ENCODE measurements at places on chromosomes 2 and 18.

- DNase-seq: no peak
Observed at GRCh38 chr18:68480196-68480595, 234.7 kb downstream of the TMX3 start.

DNA sequence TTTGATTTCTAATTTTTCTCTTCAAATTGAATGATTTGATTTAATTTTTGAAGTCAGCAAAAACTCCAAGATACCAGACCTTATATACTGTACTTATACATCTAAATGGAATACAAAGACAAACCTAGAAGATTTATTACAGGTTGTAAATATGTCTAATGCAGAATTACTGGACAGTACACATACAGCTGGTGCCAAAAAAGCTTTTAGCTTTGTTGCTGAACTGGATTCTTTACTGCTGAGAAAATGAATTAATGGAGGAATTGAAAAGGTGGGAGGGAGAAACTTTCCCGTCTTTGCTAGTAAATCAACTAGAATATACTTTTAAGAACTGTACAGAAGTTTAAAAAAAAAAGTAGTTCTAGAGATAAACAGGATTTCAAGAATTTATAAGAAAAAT, 17.5 kb downstream of the C1D start:
- DNase-seq: no peak

- DNase-seq: no peak
Observed at GRCh38 chr18:36031407-36031806, 36.0 kb downstream of the RPRD1A start.

- DNase-seq: no peak
Observed at GRCh38 chr2:85179541-85179940, 46.3 kb downstream of the TCF7L1 start.

GRCh38 chr2:235293061-235293460, 200.8 kb upstream of the AGAP1 start:
- no peak for DNase-seq

DNA sequence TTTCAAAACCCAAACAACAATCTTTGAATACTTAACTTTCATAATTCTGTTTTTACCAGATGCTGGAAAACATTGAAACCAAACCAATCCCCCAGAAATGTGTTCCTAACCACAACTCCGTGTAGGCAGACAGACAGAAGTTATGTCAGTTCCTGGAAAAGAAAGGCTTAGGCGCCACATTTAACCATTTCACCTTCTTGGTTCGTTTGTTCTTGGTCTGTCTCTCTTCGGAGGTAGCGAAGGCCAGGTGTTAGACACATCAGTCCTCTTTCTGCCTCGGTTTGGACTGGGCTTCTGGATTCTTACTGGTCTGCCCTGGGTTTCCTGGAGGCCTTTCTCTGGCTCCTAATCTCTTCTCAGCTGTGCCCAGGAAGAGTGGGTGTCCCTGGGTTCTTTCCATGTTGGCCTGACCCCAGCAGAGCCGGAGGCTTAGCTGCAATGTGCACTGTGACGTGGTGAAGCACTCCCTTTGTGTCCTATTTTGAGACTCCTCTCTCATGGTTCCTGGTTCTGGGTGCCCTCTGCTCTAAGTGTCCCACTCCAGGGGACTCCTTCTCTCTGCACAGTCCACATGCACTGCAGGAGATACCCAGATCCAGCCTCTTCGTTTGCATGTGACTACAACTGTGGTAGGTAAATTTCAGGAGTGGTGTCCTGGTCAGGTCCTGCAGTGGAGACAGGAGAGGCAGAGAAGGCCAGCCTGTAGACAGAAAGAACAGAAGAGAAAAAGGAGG, 23.1 kb upstream of the RAB31 start:
- DNase-seq: no peak

DNA sequence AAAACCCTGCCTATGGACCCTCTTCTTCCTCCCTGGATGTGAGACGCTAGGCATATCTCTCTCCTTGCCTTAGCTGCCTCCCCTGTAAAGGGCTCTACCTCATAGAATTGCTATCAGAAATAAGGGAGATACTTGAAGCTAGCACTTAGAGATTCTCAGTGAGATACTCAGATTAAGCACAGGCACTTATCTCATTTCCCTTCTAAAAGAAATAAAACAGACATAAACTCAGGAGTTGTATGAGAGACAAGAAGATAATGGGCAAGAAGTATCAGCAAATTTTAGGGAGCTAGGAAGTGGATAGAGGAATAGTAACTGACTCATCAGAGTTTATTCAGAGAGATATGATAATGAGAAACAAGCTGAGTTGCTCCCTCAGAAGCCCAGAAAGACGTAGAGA, 131.0 kb downstream of the SP3 start:
- DNase-seq: no peak

DNA sequence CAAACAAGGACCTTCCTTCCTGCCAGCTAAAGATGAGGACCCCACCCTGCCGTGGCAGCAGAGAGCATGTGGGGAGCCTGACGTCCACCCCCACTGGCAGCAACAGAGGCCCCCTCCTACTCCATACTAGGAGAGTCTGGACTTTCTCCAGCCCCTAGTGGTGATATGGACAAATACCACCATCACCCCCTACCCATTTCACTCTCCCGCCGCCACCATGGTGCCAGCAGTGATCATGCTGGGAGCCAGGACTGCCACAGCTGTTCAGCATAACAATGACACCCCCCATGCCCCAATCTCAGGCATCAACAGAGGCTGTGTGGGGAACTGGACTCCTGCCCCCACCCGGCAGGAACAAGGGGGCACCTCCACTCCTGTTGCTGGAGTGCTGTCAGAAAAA, 42.7 kb upstream of the ATP9B start:
- no peak for DNase-seq

DNA sequence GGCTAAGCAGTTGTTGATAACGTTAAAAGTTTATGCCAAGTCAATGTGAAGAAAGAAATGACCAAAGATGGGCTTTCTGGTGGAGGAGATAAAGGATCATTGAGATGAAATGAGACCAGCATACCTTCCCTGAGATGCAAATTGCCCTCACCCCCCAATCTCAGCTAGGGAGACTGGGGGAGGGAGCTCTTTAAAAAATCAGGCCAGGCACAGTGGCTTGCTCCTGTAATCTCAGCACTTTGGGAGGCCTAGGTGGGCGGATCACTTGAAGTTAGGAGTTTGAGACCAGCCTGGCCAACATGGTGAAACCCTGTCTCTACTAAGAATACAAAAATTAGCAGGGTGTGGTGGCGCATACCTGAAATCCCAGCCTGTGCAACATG, 30.9 kb upstream of the KCMF1 start:
- DNase-seq: no peak

DNA sequence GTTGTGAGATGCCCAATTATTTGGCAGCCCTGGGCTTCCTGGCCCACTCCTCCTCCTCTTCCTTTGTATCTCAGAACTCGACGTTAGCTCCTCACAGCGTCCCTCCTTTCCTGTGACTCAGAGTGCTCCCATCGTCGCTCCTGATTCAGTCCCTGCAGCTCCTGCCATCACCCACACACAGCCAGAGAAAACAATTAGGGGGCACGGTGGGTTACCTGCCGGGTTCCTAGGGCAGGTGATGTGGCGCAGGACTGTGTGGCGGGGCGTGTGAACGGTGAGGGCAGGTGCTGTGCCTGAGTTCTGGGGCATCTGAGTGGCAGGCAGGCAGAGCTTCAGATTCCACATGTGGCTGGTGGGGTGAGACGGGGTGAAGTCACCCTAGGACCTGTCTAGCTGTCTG, 42.6 kb downstream of the GLI2 start:
- DNase-seq: no peak

DNA sequence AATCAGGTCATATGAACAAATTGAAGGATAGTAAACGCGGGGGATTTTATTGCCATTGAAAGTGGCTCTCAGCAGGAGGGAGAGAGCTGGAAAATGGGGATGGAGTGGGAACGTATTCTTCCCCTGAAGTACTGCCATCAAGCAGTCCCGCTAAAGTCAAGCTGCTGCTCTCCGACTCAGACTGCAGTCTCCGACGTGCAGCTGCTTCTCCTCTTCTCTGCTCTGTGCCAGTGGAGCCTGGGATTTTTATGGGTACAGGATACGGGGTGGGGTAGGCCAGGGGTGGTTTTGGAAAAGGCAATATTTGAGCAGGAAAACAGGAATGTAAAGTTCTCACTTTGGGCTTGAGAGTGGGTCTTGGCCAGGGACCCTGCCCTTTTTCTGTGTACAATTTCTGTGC, 33.0 kb downstream of the KCTD18 start:
- DNase-seq: no peak

GRCh38 chr18:5903386-5903785, 8.1 kb upstream of the TMEM200C start:
- no peak for DNase-seq

DNA sequence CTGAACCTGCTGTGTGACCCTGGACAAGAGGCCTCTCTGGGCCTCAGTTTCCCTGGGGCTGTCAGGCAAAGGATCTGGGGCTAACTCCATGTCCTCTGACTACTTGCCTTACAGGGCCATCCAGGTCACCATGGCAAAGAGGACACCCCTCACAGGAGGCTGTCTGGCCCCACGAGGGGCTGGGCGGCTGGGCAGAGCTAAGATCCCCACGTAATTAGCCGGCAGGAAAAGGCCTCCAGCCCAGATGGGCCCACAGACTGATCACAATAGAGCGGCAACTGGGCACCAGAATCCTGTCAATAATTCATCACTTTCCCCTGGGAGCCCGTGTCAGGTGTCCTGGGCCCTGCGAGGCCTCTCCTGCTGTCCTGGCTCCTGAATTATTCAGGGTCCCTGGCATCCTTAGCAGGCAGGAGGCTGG, 44.8 kb upstream of the OTOF start:
- no peak for DNase-seq

DNA sequence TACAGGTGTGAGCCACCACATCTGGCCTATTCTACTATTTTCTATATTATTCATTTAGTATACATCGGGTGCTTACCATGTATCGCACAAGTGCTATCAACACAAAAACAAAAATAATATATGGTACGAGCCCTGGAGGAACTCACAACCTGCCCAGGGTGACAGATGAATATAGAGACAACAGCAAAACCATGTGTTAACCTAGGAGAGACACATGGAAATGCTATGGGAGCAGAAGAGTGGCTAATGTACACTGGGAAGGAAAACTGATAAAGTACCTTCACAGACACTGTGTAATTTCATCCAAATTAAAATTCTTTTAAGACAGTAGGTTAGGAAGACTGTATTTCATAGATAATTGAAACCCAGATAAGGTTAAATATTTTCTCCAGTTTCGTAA, 3.9 kb downstream of the SF3B6 start:
- no peak for DNase-seq

DNA sequence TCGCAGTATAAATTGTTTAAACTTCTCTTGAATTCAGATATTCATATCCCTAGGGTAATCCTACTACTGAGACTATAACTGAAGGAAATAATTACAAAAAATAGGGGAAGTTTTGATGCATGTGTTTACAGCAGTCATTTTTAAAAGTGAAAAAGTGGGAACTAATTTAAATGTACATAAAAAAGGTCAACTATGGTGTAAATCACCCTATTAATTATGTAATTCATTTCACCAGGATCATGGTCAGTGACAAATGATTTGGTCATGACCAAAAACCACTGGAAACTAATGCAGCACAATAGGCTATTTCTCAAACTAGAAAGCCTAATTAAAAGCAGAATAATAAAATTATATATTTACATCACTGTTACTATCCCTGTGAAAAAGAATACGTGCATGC, 5.0 kb upstream of the CNGA3 start:
- DNase-seq: no peak

DNA sequence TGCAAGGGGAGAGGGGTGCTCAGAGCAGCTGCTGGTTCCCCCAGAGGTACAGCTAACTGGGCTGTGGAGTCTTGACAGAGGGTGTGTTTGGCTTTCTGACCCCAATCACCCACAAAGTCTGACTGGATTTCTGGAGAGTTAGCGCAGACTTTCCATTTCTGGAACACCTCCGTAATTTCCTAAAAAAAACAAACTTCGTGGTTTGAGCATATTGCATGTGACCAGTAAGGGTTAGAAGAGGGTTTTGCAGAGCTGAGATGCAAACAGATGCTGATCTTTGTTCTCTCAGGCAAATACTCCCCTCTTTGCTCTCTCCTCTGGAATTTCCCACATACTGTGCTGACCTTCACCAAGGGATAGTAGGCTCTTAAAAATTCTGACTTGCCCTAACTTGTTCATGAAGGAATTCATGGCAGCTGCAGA, 44.5 kb upstream of the TMEM247 start:
- no peak for DNase-seq

DNA sequence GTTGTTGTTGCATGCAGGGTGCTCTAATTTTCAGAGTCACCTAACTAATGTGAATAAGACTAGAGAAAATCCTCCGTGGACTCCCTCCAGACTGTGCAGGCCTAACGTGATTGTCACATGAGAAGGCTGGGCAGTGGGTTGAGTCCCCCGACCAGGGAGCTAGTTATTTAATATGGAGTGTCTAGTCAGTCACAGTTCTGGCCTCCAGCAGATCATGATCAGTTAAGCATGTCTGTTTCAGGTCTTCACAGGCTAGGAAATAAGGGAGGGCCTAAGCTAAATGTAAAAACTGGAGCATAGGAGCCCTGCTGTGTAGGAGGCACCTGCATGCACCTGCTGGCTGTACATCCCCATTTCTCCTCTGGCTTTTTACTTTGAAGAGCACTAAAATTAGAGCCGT, 86.8 kb downstream of the PRPF40A start:
- DNase-seq: no peak

GRCh38 chr2:221346411-221346810, 225.7 kb downstream of the EPHA4 start:
- DNase-seq: no peak

GRCh38 chr18:23311351-23312121, 141.6 kb upstream of the RIOK3 start:
- DNase-seq: no peak

- no peak for DNase-seq
Observed at GRCh38 chr2:40584432-40584831, 132.5 kb upstream of the SLC8A1 start.

DNA sequence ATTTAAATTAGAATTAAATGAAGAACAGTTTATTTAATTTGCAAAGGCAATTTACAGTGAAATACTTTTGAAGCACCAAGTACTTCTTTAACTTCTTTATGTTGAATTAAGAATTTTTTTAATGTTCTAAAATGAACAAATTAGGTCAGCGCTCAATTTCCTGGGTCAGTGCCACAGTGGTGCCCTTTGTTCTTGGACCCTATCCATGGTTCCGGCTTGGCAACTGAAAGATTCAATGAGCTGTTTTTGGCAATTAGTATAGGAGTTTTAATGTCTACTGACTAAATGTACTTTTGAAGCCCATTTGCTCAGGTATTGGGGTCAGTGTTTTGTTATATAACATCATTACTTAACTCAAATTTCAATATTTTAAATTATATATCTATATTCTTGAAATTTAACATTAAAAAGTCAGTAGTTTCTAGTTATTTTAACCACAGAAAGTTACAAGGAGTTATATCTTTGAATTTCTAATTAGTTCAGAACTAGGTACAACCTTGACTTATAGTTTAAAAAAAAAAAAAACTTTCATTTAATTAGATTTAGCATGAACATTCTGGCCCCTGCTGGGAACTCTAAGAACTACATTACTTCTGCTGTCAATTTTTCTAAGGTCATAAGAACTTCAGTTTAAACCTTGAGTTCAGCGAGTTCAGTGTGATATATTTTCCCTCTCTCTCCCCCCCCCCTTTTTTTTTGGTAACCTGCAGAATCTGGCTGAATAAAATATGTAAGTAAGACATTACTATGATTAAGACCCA, 7.6 kb upstream of the MSTN start:
- peak; percentile 50 for DNase-seq
